ENCODE measurements at places on chromosomes 1 and 21.

- no peak for DNase-seq
These were observed 95.0 kb downstream of the GDAP2 start for GRCh38 chr1:117834416-117834815.

DNA sequence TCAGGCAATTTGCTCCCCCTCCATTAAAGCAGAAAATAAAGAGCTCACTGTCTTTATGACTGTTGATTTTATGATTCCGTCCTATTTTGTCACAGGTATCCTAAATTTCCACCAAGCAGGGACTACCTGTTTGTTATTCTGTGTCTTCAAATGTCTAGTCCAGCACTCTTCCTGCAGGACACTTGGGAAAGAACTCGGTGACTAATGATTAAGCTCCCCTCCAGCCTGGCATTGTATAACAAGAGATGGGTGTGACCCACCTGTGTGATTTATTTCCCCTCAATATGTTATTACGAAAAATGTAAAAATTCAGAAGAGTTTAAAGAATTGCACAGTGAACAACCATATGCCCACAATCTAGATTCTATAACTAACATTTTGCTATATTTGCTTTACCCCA is 42.9 kb upstream of the LRRN2 start:
- DNase-seq, result no peak

DNA sequence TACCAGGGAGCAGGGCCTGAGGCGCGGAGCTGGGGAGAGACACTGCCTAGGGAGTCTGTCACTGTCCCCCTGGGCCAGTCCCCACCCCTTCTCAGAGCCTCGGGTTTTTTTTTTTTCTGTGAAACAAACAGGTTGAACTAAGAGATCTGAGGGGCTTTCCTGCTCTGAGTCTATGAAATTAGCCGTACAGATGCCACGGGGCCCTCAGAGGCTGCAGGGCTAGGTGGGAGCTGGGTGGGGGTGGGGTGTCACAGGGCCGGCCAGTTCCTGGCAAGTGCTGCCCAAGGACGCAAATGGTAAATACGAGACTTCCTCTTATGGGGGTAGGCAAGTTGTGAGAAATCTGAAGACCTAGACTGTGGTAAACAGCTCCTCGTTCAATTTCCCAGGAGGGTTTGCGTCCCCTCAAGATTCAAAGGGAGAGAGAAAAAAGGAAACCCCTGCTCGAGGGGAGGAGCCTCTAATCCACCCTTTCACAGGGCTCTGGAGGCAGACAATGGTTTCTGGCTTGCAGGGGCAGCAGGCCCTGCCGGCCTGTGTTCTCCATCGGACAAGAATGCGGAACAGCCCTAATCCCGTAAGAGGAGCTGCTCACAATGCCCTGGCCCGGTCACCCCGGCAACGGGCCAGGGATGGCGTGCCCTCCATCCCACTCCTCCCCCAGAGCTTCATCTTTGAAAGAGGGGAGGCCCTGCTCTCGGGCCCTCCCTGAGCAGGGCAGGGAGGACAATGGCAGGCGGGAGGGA is 7.8 kb downstream of the NUAK2 start:
- no peak for DNase-seq

- DNase-seq, result no peak
These were observed 1.5 kb downstream of the AKIRIN1 start for GRCh38 chr1:38992412-38993111.

DNA sequence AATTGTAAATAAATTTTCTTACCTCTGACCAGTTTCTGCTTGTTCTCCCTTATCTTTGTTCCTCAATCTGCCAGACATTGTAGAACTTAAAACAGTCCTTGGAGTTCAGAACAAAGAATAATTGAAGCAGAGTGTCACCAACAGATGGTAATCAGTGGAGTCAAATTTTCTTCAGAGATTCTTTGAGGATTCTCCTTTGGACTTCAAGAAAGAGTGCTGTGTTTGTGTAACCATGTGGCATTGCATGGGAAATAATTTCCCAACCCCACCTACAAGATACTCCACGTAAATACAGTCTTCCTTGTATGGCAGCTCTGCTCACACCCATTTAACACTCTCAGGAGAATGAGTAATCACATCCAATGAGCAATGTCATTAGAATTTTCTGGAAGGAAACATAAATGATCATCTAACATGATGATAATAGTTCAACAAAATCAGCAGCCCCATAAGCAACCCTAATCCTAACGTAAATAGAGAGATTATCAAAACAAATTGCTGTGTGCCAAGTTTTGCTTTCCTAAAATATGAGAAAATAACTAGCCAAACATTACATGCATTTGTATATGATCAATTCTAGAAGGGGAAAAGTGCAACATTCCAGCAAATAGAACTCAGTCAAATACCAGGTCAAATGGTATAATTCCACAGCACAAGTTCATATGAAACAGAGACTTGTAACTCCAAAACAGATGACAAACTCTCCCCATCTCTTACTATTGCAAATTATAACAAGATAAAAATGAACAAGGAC is 6.9 kb upstream of the DENND1B start:
- DNase-seq, result peak; percentile 83

DNA sequence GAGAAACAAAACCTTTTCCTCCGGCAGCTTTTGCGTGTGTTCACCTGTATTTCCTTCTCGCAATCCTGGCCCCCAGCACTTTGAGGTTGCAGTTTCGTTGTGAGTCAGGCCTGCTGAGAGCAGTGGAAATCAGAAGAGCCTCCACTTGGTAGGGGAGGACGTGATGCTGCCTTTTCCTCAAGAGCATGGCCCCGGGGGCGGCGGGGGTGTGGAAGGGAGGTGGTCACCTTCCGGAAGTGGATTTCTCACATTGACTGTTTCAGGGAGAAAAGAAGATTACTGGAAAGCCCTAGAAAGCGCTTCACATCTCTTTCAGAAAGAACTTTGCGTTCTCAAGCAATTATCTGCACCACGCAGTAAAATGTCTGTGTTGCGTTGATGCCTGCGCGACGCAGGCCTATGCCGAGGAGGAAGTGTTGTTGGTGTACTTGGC is 12.2 kb upstream of the IL10 start:
- no peak for DNase-seq

DNA sequence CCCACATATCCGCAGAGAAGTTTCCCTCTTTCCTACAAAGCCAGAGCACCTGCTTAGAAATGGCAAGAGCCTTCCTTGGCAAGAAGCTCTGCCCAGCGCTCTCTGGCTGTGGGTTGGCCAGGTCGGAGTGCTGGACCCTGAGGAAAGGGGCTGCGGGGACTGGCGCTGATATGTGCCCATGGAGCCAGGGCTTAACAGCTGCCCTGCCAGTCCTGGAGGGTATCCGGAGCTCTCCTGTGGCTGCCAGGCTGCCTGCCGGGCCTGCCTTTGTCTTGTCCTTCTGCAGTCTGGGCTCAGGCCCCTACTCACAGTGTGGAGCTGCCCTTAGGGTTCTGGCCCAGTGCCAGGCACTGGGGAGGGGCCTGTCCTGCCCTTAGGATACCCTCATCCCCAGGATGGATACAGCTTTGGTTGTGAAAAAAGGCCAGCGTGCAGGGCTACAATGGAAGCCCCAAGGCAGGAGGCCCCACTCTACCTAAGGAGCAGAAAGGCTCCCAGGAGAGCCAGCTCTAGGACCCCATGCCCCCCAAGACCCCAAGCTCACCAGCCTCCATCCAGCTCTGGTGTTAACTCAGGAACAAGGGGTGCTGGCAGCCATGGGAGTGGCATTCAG is 43.4 kb downstream of the KIAA1614 start:
- DNase-seq, result no peak

DNA sequence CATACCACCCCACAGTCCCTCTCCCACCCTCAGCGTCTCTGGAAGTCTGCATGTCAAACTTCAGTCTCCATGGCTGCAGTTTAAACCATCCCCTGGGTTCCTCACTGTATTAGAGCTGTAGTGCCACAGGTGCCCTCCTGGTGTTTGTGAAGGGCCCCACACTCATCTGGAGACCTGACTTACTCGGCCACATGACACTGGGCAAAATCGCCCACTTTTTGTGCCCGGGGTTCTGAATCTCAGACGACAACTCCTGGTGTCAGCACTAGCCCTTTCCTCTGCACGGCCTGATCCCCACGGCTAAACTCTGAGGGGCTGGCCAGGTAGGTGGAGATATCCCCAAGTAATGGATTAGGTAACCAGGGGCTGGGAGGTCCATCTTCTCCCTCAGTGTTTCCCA is 6.5 kb downstream of the INKA2 start:
- no peak for DNase-seq

DNA sequence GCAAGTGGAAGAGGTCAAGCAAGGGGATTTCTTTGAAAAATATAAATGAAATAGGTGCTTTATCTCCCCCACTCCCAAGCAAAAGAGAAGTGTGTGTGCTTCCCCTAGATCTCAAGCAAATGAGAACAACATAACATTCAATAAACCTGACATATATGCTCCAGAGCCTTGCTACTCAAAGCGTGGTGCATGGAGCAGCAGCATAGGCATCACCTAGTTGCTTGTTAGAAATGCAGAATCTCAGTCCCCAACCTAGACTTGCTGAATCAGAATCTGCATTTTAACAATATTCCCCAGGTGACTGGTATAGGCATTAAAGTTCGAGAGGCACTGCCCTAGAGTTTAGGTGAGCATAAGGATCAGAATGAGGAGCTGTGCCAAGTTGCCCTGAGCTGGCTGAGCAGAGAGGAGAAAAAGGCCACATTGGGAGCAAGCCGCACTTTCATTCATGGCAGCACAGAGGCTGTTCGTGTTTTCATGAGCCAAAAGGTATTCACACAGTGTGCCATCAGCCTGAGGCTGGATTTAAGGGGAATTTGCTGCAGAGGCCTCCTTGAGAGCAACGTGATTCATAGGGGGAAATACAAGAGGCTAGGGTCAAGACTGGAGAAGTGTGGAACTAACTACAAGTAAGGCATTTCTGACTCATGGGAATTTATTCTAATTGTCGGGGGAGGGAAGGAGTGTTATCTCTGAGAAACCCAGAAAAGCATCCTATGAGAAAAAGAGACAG is 14.3 kb upstream of the LPAR3 start:
- DNase-seq, result peak; percentile 88

DNA sequence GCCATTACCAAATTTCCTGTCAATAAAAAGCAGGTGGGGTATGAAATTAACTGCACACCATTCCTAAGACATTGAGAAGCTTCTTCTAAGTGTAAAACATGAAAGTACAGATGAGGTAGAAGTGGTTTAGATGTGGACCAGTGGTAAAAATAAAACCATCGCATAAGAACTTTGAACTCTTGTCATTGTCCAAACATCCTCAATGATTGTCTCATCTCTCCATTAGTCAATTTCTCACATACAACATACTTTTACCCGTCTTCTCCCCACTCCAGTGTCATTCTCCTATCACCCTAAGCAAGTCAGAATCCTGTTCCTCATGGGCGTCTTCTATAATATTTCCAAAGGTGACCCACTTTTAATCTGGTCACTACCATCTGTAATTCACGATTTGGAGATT is 24.3 kb upstream of the SLC19A2 start:
- DNase-seq, result no peak

- no peak for DNase-seq
These were observed 47.3 kb upstream of the COL18A1 start for GRCh38 chr21:45357436-45358260.

- no peak for DNase-seq
These were observed 4.2 kb downstream of the ADCY10 start for GRCh38 chr1:167909691-167910180.

- no peak for DNase-seq
These were observed 131.7 kb upstream of the ESRRG start for GRCh38 chr1:216854836-216855484.

DNA sequence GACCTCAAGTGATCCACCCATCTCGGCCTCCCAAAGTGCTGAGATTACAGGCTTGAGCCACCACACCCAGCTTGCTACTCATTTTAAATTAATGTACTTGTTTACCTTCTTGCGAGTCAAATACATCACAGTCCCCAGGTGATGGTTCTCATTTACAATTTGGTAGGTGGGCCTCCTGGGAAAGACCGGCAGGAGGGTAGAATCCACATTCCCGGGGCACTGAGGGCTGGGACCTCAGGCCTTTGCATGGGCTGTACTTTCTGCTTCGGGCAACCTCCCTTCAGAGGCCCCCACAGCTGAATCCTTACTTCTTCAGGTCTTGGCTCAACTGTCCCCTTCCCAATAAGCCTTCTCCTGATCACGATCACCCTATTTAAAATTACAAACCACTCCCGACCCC is 165.5 kb downstream of the KAZN start:
- DNase-seq, result no peak

GRCh38 chr1:80155371-80155770 is 1148.8 kb upstream of the ADGRL4 start:
- DNase-seq, result peak; percentile 17

DNA sequence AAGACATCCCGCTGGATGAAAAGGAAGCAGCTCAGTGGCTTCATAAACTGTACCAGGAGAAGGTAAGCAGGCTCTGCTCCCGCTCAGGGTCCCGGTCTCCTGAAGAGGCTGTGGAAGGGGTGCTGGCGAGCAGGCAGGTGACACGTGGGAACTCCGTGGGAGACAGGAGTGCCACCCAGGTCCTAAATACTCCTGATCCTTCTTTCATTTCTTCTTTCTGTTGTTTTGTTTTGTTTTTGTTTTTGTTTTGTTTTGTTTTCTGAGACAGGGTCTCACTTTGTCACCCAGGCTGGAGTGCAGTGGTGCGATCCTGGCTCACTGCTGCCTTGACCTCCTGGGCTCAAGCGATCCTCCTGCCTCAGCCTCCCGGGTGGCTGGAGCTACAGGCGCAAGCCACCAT is 34.0 kb upstream of the TRAPPC10 start:
- DNase-seq, result no peak

DNA sequence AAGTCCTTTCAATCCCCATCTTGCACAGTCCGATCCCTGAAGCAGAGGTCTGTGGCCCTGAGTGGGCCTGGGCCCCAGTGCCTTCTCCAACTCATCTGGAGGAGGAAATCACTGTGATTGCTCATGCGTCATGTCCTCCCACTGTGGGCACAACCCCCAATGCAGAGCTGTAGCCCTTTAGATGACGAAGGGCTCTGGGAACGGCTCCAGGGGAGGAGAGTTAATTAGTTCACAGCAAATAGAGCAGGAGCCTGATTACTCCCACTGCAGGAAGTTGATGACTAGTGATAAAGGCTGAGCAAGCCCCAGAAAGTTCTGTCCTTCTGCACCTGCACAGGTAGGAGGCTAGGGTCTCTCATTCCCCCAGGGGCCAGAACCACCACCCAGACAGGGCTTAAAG is 111.5 kb downstream of the CCDC185 start:
- peak; percentile 96 for DNase-seq

GRCh38 chr1:178572604-178573003 is 59.7 kb downstream of the TEX35 start:
- peak; percentile 7 for DNase-seq

- no peak for DNase-seq
These were observed 38.9 kb downstream of the PATJ start for GRCh38 chr1:61781151-61781550.
